ENCODE measurements at places on chromosomes 12 and 14.

DNA sequence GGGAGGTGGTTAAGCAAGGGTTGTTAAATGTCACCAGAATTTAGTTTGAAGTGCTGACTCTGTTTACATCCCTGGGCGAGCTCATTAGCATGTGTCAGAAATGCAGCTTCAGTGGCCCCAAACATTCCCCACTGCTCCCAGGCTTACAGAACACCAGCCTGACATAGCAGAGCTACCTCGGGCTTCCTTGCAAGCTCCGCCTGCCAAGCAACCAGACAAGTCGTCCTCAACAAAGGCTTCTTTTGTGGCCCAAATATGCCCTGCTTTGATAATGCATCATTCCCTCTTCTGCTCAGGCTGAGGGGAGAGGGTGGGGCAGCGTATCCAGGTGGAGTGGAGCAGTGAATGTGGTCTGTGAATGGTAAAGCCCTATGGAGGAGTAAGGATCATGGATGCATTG is 28.0 kb downstream of the ERH start:
- no peak for DNase-seq
- no peaks in the 10 kb centered on the region for H3K27me3 ChIP-seq
- no peak overlapping the region for H3K4me3 ChIP-seq
- no peaks in the 10 kb centered on the region for H3K4me1 ChIP-seq
- H3K27ac ChIP-seq: no peak overlapping the region

DNA sequence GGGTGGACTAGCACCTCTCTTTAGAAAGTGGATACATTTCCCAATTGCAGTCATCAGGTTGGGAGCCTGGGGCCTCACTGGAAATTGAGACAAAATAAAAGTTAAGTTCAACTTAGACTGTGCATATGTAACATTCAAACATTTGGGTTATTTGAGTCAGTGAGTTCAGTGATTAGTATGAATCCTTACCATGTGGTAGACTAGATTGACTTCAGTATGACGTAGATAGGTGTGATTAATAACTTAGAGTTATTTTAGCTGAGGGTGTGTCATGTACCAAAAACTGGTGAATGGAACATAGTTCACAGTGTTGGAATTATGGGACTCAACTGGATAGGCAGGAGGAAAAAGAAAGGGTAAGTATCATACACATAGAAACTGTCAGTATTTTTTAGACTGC is 8.0 kb upstream of the SSTR1 start:
- no peaks in the 10 kb centered on the region for H3K36me3 ChIP-seq
- no peaks in the 10 kb centered on the region for H3K4me1 ChIP-seq
- H3K27me3 ChIP-seq: no peaks in the 10 kb centered on the region
- no peak for DNase-seq

- DNase-seq: no peak
- no peak overlapping the region for H3K27ac ChIP-seq
- no peaks in the 10 kb centered on the region for H3K36me3 ChIP-seq
- H3K4me3 ChIP-seq: no peak overlapping the region
- no peaks in the 10 kb centered on the region for H3K4me1 ChIP-seq
- no peaks in the 10 kb centered on the region for H3K27me3 ChIP-seq
Measured at GRCh38 chr12:25764409-25764808, 194.1 kb upstream of the RASSF8 start.

DNA sequence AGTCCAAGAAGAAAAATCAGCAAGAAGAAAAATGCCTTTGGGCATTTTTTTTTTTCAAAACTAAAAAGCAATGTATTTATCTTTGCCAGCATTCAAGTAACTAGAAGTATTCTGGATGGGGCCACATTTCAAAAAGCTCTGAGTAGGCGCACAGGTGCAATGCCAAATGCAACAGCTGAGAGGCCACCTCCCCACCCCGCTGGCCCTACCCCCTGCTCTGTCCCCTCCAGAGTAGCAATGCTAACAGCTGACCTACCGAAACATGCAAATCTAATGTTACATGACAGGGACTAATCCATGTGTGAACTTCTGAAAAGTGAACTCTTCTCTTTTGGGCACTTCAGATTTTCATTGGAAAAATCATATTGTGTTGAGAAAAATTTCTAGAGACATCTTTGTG is 153.7 kb upstream of the SLC38A2 start:
- H3K36me3 ChIP-seq: no peaks in the 10 kb centered on the region
- no peak overlapping the region for H3K27ac ChIP-seq
- no peaks in the 10 kb centered on the region for H3K4me1 ChIP-seq
- no peak overlapping the region for H3K4me3 ChIP-seq
- DNase-seq: no peak

DNA sequence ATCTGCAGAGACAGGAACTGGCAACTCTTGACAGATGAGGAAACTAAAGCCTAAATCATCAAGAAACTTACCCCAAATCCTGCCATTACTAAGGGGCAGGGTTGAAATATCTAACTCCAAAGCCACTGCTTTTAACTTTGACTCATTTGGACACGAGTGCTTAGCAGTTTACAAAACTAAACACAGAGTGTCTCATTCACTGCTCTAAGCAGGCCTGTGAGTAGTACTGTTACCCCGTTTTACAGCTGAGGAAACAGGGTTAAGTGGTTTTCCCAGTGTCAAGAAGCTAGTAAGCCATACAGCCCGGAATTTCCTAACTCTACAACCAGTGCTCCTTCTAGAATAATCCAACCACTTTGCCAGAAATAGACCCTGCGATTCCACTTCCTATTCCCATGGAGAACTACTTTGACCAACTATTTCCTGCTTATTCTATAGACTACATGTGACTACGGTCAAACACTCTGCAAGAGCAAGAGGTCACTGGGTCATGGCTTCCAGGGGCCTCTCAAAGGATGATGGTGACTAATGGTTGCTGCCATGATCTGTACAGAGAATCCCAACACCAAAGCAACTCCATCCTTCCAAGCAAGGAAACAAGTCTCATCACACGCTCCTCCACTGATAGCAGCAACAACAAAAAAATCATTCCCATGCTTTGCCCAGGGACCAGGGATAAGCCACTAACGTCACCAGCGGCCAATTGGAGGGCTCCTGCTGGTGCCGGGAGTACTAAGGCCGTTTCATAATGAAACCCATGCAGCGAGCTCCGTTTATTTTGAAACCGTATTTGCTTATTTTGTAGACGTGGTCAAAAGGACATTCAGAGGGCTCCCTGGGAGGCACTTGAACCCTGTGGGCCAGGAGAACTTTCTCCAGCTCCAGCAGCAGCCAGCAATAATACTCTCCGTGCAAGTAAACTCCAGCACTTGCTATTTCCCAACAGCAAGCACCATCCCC is 56.3 kb downstream of the NUAK1 start:
- DNase-seq: no peak
- H3K27me3 ChIP-seq: no peaks in the 10 kb centered on the region
- H3K36me3 ChIP-seq: no peaks in the 10 kb centered on the region
- H3K27ac ChIP-seq: peak overlapping the region; percentile 63
